A549 treated with RU486 at 1 μM for 4 hours (cell line): ENCODE measurements at places on chromosomes 2 and 18. TPM values are rescaled to one million over a fixed set of nuclear protein-coding genes. Genes with fewer than 3 reads are reported as not detected.

Gene ZFAND2B
- 14.4 to 22.8 TPM (median 19.2 TPM) in 5 replicates for total RNA-seq

Gene FOXD4L1
- 0.21 to 0.58 TPM (median 0.28 TPM) in 5 replicates for total RNA-seq

Gene MRPL53
- total RNA-seq = 108 to 158 TPM (median 132 TPM) in 5 replicates

Gene EGR4
- 0.17 to 0.37 TPM (median 0.27 TPM) in 5 replicates for total RNA-seq

Gene UBE2F
- total RNA-seq = 45.4 to 56.4 TPM (median 48.0 TPM) in 5 replicates
